ENCODE measurements at places on chromosomes 2 and 18.
A peak's percentile ranks its signal among the peaks of the same experiment; 100 is the strongest.

DNA sequence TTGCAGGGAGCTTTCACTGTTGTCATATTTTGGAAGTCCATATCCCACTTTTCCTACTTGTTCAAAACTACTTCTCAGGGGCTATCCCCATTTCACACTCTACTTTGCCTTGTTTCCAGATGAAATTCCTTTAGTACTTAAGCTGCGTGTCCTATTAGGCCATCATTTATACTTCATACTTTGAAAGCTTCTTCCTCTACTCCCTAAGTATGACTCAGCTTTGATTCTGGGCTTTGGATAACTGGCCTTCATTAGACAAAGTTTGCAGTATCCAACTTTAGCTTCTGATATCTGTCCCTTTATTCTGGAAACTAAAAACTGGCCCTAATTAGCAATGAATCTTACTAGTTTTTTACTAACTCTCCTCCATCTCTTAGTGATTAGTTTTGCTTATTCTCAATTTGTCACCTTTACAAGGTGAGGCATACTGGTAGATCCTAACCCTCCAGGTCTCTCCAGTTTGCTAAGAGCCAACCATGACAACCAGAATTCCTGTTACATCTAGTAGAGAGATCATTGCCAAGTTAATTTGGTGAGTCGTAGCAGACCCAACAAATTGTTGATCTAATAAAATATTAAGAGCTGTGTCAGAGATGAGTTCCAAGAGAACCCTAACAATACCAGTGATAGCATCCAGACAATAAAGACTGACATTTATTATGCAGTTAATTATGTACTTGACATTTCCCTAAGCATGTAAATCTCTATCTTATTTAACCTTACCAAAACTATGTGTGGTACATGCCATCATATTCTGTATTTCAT is 31.2 kb upstream of the ITGAV start:
- DNase-seq: no peak

DNA sequence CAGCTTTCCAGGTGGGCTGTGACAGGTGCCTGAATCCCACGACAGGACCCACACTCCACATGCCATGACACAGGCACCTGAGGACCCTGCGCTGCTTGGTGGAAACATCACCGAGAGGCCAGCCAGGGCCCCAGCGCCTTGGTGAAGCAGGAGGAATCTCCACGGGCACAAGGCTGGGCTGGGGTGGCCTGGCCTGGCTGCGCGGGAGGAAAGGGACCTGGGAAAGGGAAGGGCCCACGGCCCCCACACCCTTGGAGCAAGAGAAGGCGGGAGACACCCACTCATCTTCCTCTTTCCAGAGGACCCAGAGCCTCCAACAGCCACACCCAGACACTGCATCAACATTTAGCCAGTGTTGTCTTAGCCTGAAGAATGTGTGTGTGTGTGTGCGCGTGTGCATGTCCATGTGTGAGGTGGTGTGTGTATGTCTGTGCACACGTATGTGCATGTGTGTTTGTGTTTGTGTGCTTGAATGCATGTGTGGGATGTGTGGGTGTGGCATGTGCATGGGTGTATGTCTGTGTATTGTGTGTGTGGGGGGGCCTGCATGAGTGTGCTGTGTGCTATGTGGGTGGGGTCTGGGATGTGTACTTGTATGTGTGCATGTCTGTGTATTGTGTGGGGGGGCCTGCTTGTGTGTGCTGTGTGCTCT is 6.3 kb upstream of the OTOS start:
- no peak for DNase-seq

DNA sequence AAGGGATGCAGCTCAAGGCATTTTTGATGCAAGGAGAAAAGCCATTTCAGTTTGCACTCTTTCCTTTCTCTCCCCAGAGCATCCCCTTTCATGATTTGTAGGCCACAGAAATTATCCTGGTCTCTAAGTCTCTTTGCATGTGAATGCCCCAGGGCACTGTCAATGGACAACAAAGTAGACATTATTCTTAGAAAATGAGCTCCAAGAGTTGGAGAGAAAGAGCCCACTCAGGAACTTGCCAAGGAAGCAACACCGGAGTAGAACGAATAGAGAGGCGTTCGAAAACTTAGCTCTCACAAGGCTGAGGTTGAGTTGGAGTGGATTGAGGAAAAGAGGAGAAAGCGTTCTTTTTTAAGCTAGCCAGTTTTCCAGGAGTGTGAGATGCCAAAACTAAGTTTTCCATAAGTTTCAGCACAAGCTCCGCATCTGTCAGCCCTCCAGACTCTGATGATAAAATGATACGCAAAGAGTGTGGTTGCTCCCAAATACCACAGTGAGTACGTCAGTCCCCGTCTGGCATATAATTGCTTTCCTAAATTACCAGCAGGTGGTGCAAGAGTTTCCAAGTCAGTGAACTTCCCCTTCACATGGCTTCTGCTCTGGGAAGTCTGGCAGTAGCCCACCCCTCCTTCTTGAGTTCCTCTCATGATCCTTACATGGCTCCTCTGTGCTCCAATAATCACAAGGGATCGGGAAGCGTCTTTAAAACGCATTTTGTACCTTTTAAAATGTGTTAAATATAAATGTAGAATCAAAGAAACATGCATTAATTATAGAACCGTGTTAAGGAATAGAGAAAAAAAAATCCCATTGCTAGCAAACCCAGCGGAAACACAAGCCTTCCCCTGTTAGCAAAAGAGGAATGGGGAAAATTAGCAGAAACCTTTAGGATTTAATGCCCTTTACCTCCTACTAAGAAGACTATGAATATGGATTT is 1060.6 kb upstream of the FANCL start:
- DNase-seq: peak; percentile 55

GRCh38 chr18:36650266-36650665 is 178.5 kb downstream of the TPGS2 start:
- no peak for DNase-seq

DNA sequence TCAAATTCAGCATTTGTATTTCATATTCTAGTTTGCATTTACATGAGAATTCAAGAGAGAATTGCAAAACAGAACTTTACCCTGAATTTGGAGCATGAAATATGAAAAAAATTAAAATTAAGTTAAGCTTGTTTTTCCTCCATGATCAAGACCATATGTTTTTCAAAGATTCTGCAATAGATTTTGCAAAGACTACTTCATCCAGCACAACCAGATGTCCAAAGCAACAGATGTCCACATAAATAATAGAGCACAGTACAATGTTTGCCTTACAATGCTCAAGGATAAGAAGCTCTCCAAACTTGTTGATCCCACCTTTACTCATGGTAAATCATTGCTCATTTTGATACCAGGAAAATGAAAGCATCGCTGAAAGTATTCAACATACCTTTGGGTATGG is 25.6 kb downstream of the FAP start:
- DNase-seq: no peak

GRCh38 chr2:15325296-15325695 is 235.8 kb downstream of the NBAS start:
- DNase-seq: no peak

DNA sequence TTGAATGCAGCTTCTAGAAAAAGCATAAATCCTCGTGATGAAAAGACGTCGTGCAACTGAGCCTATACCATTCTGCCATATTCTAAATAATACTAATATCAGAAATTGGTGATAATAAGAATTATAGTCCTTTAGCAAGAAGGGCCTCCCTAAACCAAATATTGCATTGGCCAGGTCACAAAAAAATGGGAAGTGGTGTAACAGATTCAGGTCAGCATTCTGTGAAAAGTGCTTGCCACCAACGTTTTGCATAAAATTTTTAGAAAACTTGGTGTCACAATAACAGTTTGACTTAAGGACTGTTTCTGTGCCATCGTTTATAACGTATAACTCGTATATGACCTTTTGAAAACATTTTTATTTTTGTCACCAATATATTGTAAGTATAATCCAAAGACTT is 603.6 kb downstream of the CPS1 start:
- no peak for DNase-seq

DNA sequence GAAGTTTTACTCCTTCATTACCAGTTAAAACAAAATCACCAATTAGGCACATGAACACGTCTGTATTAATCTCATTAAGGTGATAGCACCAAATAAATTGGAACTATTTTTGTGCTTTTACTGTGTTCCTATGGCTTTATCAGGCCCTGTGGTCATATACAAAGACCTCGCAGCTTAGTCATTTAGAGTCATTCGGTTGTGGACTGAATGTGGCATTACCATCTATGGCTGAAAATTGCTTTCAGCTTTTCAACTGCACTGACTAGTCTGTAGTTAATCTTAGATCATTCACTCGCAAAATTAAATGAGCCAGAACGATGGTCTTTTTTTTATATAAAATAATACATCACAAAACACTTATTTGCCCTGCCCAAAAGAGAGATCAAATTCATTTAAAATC is 601.7 kb downstream of the NR4A2 start:
- no peak for DNase-seq

Measured in CD4-positive, alpha-beta T cell (primary cell).